Activated CD8-positive, alpha-beta memory T cell treated with anti-CD3 and anti-CD28 coated beads for 1 hour (primary cell): ENCODE measurements at places on chromosomes 2 and 18.

DNA sequence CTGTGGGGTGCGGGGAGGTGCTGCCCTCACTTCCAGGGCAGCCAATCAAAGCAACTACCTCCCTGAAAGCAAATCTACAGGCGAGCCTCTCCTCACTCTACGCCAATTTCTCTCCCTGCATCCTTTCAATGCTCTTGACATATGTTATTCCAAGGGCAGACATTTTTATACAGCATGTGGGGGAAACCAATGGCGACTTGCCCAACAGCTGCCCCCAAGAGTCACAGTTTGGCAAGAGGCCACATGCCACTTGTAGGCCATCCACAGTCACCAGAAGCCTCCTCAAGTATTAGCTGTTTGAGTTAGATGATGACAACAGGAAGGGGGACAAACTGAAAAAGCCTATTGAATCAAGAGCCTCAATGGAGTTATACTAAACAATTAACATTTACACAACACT is 114.6 kb downstream of the MYO5B start:
- DNase-seq = no peak

DNA sequence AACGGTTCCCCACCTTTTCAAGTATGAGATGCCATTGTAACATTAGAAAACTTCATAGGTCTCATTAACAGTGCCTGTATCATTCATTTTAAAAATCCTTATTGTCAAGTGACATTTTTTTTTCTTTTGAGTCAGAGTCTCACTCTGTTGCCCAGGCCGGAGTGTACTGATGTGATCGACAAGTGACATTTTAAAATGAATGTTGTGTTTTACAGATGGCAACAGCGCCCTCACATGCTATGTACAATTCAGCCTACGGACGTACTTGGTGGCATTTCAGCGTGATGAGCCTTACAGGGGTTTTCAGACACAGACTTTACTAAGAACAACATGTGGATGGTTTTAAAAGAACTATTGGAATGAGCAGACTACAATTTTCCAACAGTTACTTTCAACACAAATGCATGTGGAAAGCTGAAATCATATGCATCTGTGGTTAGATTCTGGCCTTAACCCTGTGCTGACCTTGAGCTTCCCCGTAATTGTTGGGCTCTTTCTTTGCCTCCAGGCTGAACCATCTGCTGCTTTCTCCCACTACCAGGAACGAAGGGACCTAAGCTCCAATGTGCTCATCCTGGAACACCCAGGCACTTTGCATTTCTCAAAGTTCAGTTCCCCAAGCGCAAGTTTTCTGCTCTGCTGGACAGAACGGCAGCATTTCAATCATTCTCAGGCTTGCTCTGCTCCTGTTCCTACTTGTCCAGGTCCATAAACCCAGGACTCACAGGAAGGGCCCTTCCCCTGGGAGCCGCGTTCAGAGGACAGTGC is 119.9 kb upstream of the NDUFV2 start:
- no peak for DNase-seq

DNA sequence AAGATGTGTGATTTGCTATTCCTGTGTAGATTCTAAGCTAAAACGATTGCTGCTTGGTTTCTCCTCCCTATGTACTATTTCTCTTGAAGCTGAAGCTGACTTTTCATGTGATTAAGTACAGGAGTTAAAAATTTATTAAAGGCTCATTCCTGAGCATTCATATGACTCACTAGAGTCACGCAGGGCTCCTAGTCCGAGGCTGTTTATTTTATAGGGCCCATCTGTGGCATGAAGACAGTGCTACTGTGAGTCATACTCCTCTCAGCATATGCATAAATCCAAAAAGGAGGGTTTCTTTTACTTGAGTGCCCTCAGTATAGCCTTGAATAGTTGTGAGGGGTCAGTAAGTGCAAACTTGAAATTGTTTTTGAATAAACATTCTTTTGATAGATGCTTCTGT is 378.8 kb downstream of the PTPRM start:
- no peak for DNase-seq

DNA sequence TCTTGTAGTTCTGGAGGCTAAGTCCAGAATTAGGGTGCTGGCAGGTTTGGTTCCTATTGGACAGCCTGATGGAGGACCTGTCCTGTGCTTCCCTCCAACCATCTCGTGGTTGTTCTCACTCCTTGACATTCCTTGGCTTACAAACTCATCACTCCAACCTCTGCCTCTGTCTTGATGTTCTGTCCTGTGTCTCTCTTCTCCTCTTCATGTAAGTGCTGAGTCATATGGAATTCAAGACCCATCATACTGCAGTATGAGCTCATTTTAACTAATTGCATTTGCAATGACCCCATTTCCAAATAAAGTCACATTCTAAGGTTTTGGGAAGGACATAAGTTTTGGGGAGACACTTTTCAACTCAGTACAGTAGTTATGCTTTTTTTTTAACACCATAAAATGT is 374.7 kb downstream of the TRIB2 start:
- DNase-seq = no peak

DNA sequence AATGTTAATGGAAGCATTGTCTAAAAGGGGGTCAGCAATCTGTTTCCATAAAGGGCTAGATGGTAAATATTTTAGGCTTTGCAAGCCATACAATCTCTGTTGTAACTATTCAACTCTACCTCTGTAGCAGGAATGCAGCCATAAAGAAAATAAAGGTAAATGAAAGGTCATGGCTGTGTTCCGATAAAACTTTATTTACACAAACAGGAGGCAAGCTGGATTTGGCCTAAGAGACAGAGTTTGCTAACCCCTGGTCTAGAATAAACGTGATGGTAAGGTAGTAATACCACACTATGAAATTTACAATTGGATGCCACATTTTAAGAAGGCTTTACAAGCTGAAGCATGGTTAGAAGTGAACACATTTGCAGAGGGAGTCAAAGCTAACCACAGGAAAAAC is 91.4 kb downstream of the EXOC6B start:
- no peak for DNase-seq

GRCh38 chr2:38709567-38710194 is 41.5 kb downstream of the SRSF7 start:
- no peak for DNase-seq

DNA sequence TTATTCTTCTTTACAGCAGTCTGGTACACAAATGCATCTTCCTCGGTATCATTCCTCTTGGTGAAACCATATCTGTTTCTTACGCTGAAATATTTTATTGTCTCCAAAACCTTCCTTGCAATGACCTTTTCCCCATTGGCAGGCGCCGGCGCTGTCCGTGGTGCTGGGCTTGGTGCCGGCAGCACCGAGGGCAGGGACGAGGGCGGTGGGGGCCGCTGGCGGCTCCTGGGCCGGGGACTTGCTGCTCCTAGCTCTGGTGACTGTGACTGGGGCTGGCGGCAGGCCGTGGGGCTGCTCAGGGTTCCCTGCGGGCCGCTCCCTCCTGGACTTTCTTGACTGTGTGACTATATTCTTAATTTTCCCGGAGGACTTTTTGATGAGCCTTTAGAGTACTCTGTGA is 72.5 kb downstream of the GPR39 start:
- DNase-seq = no peak

- no peak for DNase-seq
Observed at GRCh38 chr2:97788986-97789644, 75.7 kb downstream of the ZAP70 start.

DNA sequence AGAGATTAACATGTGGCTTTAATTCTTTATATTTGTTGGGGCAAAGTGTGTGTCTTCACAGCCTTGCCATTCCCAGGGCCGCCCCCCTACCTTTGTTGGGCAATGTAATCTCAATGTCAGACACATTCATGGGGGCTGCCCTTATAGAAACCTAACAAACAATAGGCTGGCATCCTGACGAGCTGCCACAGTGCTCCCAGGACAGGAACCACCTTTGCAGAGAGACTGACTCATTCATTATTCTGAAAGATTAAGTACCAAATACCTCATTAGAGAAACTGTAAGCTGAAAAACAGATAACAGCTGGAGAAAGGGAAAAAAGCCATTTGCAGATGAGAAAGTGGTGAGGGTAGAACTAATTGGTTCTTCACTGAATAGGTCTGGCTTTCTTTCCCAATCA is 1587.5 kb upstream of the PIK3C3 start:
- DNase-seq = no peak

GRCh38 chr2:32773448-32773808 is 145.6 kb downstream of the TTC27 start:
- no peak for DNase-seq

DNA sequence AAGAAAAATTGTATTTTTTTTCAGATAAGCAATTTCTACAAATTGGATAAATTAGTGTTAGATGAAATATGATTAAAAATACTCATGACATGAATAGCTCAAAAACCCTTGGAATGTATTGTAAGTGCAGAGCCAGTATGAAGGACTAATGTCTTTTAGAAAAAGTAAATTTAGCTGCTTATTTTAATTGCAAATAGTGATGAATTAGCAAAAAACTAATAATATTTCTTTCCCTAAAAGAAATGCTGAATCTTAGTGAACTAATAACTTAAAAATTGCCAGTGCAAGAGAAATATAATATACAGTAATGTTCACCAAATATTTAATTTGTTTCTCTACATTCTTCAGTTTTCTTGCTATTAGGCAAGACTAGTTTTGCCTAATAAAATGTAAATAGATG is 72.4 kb downstream of the RND3 start:
- no peak for DNase-seq

- no peak for DNase-seq
Observed at GRCh38 chr2:67858886-67859285, 203.9 kb downstream of the C1D start.

DNA sequence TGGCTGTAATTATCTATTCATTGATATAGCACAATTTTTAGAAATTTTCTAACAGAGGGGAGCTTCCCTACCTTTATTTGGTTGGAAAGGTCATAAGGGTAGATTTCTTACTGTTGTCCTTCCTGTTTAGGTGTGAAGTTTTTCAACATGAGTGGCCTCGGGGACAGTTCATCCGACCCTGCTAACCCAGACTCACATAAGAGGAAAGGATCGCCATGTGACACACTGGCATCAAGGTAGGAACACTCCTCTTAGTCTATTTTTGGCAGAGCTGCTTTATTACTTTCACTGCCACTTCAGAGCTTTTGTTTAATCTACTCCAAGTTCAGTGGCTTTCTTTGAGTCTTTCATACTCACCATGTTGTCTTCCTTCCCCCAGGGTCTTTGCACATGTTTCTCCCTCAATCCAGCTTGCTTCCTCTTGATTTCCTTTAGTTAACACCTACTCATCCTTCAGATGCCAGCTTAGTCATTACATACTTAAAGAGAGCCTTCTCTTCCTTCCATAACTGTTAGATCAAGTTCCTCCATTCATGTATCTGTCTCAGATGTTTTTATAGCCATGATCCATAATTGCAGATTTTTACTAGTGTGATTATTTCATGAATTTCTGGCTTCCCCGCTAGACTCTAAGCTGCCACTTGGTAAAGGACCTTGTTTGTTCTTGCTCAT is 134.5 kb downstream of the PTRHD1 start:
- DNase-seq = no peak

DNA sequence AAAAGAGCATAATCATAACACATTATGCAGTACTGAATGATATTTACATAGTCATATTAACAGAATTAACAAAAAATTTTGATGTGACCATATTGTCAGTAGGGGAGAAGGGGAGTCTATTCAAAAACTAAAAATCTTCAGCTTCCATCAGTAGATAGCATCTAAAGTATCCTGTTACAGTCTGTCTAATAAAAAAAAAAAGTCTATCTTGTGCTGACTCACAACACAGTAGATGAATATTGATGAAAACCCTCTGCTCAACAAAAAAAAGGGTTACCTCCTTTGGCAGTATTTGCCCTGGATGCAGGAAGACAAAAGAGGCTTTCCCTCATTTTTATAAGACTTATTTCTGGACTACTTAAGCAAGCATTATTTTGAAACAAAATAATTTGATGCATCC is 27.3 kb downstream of the GRB14 start:
- no peak for DNase-seq

- no peak for DNase-seq
Observed at GRCh38 chr2:21812766-21813165, 689.0 kb downstream of the TDRD15 start.

DNA sequence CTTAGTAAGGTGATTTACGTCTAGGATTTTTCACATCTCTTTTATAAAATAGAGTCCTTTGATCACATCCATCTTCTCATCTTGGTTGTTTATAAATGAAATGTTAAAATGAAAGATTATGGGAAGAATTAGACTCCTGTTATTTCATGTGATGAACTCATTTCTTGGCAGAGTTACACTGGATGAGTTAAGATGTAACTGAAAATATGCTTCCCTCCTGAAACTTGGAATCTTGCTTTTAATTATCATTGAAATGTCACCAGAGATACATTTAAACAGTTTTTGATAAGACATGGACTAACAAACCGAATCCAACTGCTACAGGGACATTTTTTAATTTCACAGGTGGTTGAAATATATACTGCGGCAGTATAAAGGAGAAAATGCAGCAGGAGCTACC is 274.0 kb downstream of the DLGAP1 start:
- no peak for DNase-seq

DNA sequence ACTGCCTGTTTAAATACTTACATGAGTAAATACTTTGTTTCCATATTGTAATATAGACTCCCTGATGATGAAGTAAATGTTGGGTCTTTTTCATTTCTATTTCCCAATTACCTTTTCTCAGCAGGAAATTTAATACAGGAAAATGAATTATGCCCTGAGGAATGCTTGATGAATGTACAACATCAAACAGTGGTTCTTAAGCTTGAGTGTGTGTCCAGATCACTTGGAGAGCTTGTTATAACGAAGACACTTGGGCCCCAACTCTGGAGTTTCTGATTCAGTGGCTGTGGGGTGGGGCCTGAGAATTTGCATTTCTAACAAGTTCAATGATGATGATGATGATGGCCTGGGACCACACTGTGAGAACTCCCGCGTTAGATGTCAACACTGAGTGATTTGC is 7.1 kb upstream of the ME2 start:
- no peak for DNase-seq

- DNase-seq = no peak
Observed at GRCh38 chr18:59961070-59961469, 61.3 kb downstream of the PMAIP1 start.

DNA sequence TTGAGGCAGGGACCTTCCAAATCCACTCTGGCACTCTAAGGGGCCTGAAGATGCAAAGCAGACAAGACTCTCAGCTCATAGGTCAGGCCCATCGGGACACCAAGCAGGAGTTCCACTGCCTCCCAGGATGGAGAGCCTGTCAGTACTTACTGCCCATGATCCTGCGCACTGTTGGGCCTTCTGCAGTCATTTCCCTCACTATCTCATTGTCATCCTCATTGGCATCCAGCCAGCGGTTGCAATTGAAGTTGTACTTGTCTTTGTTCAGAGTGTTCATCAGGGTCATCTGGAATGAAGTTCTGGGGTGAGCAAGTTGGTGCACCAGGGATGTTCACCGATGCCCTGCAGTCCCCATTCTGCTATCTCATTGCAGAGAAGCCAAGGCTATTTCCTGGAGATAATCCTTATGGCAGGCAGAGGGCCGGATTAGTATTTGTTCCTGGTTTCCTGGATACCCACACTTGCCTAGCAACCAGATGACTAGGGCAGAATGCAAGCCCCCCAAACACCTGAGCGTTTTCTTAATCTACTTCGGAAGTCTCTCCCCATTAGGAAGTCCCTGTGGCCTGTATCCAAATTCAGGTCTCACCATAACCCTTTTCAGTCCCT is 65.1 kb downstream of the LOXHD1 start:
- no peak for DNase-seq
